ENCODE measurements at places on chromosomes 7 and 10. TPM values are rescaled to one million over a fixed set of nuclear protein-coding genes. Genes with fewer than 3 reads are reported as not detected.

INMT gene
- not detected for polyA plus RNA-seq

LIPF gene
- polyA plus RNA-seq, result not detected

IDI2 gene
- not detected for polyA plus RNA-seq

NPC1L1 gene
- not detected for polyA plus RNA-seq

ACBD7 gene
- polyA plus RNA-seq, result not detected

Measured in IgD-negative memory B cell (primary cell).